Heart left ventricle (tissue), 16 donors: ENCODE measurements at places on chromosomes 5 and 9. TPM values are rescaled to one million over a fixed set of nuclear protein-coding genes. Genes with fewer than 3 reads are reported as not detected.

GRCh38 chr5:137113939-137114338 is 385.2 kb downstream of the SPOCK1 start:
- no peak overlapping the region for H3K4me3 ChIP-seq
- no peaks in the 10 kb centered on the region for H3K4me1 ChIP-seq
- no peak for DNase-seq
- no peak overlapping the region for H3K27ac ChIP-seq
- H3K27me3 ChIP-seq, result no peaks in the 10 kb centered on the region

Gene TBCA
- 119 TPM for total RNA-seq

Gene LCN9
- not detected for total RNA-seq

Gene GBGT1
- total RNA-seq, result 7.6 TPM

DNA sequence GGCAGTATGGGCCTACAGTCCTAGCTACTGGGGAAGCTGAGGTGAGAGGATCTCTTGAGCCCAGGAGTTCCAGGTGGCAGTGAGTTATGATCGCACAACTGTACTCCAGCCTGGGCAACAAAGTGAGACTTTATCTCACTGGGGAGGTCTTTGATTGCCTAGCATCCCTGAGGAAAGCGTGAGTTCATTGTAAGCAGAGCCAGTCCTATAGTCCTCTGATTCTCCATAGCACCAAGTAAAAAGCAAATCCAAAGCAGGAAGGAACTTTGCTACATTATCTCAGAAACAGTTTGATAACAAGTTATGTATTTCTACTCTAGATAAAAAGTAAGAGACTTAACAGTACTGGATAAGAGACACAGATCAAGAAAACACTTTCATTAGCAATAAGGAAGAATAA is 37.6 kb downstream of the ANKRD31 start:
- H3K27ac ChIP-seq, result no peak overlapping the region
- no peaks in the 10 kb centered on the region for H3K36me3 ChIP-seq
- no peak overlapping the region for H3K4me3 ChIP-seq
- DNase-seq, result no peak

DNA sequence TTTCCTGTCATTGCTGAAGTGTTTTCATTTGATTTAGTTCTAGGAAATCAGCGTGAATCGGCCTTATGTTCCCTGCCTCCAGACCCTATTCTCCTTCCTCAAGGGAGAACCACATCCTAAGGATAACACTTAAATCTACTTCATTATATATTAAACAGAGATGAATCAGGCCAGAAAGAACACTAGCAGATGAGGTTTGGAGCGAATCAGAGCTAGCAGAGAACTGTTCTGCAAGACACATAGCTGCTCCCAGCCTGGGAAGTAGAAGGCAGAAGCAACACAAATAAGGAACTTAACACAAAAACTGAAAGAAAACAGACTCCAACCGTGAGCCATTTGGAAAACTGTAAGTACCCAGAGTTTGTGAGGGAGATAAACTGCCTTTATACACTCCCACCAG is 718.2 kb downstream of the SEMA5A start:
- H3K4me3 ChIP-seq, result no peak overlapping the region
- H3K27ac ChIP-seq, result no peak overlapping the region
- H3K36me3 ChIP-seq, result no peaks in the 10 kb centered on the region

GRCh38 chr9:89874351-89875321 is 269.8 kb downstream of the GADD45G start:
- peaks cover 64% of the 10 kb centered on the region for H3K4me1 ChIP-seq
- DNase-seq, result peak; percentile 57
- no peaks in the 10 kb centered on the region for H3K27me3 ChIP-seq
- H3K4me3 ChIP-seq, result no peak overlapping the region
- H3K27ac ChIP-seq, result peak overlapping the region; percentile 90
- H3K36me3 ChIP-seq, result no peaks in the 10 kb centered on the region

Gene RLN2
- not detected for total RNA-seq

DNA sequence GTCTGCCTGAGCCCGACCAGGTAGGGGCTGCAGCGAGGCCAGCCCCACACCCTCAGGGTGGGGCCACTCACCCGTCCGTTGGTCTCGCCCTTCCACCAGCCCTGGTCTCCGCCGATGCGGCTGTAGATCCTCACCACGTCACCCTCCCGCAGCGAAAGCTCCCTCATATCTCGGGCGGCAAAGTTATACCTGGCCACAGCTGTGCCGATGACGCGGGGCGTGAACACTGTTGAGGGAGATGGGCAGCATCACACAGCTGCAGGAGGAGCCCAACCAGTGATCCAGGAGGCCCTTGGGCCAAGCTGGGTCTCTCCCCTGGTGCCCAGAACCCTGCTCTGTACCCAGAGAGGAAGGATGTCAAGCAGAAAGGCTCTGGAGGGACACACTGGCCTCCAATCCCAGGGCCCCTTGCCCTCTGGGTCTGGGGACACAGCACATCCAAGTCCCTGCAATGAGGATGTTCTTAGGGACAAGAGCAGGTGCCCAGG is 30.3 kb upstream of the SARDH start:
- no peaks in the 10 kb centered on the region for H3K4me1 ChIP-seq
- H3K27me3 ChIP-seq, result no peaks in the 10 kb centered on the region
- peaks cover 25% of the 10 kb centered on the region for H3K36me3 ChIP-seq
- DNase-seq, result no peak

Gene SH3PXD2B
- total RNA-seq, result 3.3 TPM

GRCh38 chr5:95620030-95620869 is at the start of gene GPR150:
GPR150 (plus strand) TSS chr5:95620087; CDS start chr5:95620276, 189 bp downstream.
- H3K27me3 ChIP-seq, result no peaks in the 10 kb centered on the region
- peak; percentile 29 for DNase-seq
- peak within 1 kb of the TSS; percentile 55 for H3K4me3 ChIP-seq
- no peaks in the 10 kb centered on the region for H3K36me3 ChIP-seq
- peak within 1 kb of the TSS; percentile 53 for H3K27ac ChIP-seq

- peak overlapping the region; percentile 83 for H3K27ac ChIP-seq
- H3K4me3 ChIP-seq, result peak overlapping the region; percentile 0
- no peaks in the 10 kb centered on the region for H3K36me3 ChIP-seq
- DNase-seq, result peak; percentile 80
These were observed 11.7 kb upstream of the FGF1 start for GRCh38 chr5:142697356-142698255.

Gene TMOD1
- total RNA-seq, result 158 TPM

GRCh38 chr5:16776611-16777251 is 159.4 kb downstream of the MYO10 start:
- peaks cover 11% of the 10 kb centered on the region for H3K36me3 ChIP-seq
- H3K27ac ChIP-seq, result no peak overlapping the region
- no peaks in the 10 kb centered on the region for H3K4me1 ChIP-seq
- no peak overlapping the region for H3K4me3 ChIP-seq
- H3K27me3 ChIP-seq, result no peaks in the 10 kb centered on the region
- DNase-seq, result peak; percentile 34

DNA sequence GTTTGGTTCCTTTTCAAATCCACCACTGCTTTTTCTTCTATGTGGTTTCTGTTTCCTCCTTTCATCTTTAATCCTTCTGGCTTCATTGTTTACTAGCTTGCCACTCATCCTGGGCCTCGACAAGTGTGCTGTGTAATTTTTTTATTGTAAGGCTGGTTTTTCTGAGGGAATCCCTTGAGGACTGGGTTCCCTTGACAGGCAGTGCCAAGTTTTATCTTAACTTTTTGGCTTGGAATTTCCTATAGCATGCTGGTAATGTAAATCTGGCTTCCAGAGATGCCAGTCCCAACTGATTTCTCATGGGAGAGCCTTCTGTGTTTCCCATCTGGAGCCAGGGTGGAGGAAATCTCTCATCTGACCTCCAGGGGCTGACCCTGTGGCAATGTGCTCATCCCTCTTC is 184.7 kb downstream of the ROR2 start:
- H3K36me3 ChIP-seq, result no peaks in the 10 kb centered on the region
- H3K27me3 ChIP-seq, result peaks cover 4% of the 10 kb centered on the region
- no peak overlapping the region for H3K4me3 ChIP-seq

Gene CCDC152
- 0.50 TPM for total RNA-seq

DNA sequence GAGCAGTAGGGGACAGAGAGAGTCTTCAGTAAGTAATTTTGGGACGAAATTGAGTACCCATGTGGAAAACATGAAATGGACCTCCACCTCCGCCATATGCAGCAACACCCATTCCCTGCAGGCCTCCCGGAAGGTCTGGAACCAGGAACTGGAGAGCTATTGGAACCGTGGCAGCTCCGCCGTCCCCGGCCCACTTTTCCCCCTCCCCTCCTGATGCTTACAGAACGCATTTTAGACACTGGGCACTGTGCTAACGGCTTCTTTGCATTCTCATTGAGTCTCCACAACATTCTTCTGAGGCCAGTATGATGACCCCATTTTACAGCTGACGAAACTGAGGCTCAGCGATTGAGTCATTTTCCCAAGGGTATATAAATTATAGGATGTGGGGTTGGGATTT is 20.4 kb upstream of the ZBTB43 start:
- H3K36me3 ChIP-seq, result no peaks in the 10 kb centered on the region
- no peak overlapping the region for H3K27ac ChIP-seq
- no peak for DNase-seq
- H3K4me3 ChIP-seq, result no peak overlapping the region
- peaks cover 18% of the 10 kb centered on the region for H3K4me1 ChIP-seq

DNA sequence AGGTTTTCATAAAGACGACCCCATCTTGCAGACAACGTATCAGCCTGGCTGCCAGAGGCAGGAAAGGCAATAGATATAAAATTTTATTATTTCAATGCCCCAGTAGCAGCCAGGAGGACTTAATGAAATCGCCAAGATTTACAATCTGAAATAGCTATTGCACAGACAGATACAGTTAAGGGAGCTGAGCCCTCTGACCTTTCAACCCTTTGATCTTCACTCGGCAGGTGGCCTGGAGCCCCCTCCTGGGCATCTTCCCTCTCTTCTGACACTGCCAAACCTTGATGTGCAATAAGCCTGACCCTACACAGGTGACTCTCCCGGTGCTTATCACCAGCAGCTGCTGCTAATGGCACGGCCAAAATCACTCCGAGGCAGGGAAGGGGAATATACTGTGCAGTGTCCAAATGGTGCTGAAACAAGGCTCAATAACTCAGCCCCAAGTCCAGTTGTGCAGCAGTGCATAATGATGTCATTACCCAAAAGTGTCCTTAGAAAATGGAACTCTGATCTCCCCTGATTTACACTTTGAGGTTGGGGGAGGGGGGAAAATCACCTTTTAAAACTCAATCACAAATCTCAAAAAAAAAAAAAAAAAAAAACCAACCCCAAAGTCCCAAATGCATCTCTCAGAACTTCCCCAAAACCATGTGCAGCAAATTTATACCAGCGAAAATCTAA is 242.0 kb downstream of the CRB2 start:
- no peak overlapping the region for H3K4me3 ChIP-seq
- DNase-seq, result no peak
- H3K27ac ChIP-seq, result no peak overlapping the region
- H3K4me1 ChIP-seq, result no peaks in the 10 kb centered on the region

DNA sequence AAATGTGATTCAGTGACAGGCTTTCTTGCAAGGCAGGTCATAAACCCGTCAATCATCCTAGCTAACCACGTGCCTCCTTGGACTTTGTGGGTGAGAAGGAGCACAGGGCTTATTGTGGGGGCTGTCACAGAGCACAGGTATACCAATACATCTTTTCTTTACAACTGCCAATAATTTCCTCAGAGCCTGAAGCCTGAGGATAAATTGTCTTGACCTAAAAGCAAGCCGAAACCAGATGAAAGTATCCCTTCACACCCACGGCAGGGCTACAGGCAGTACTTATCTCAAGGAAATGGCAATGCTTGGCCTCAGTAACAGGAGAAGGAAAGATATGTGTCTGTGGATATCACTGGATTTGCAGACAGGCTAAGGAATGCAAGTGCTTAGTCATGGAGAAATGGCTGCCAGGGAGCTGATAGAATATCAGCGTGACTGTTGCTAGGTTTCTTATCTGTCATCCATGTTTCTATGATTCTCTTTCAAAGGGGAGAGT is 90.3 kb upstream of the ZNF366 start:
- no peak overlapping the region for H3K4me3 ChIP-seq
- peak overlapping the region; percentile 49 for H3K27ac ChIP-seq
- H3K4me1 ChIP-seq, result peaks cover 21% of the 10 kb centered on the region
- DNase-seq, result no peak

Gene TESK1
- 19.8 TPM for total RNA-seq

GRCh38 chr9:72826996-72827949 is 125.6 kb downstream of the ALDH1A1 start:
- H3K27ac ChIP-seq, result peak overlapping the region; percentile 8
- DNase-seq, result no peak

Gene UGCG
- 52.0 TPM for total RNA-seq

DNA sequence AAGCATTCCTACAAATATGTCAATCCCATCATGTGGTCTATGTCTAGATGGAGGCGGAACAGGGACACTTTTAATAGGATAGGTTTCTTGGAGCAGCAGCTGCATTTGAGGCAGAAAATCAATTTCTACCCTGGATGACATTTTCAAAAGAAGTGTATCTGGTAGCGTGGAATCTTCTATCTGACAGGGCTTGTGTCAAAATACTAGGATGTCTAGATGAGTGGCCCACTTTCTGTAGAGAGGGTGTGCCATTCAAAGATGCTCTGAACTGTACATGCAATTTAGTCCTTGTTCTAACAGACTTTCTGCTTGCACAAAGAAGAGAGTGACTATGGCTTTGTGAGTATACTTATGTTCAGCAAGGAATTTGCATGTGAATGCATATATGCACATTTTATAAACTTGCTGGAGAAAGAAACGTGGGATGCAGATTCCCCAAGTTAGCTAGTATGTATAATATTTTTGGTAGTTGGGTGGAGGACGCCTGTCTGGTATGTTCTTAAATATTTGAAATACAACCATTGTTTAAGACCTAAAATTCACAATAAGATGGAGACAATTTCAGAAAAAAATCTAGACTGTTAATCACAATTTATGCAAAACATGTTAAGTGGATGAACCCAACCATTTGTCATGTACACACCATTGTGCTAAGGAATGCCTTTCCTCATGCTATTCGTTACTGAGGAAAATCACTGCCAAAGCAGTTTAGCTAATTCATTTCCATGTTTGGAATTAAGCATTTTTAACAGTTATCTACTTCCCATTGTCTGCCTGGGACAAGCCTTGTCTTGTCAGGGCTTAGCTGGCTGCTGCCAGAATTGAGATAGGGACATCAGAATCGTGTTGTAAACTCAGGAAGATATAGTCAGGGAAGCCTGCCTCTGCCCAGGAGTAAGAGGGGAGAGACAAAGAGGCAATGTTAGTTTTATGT is 129.1 kb upstream of the MEF2C start:
- H3K4me3 ChIP-seq, result no peak overlapping the region
- H3K27me3 ChIP-seq, result no peaks in the 10 kb centered on the region
- H3K4me1 ChIP-seq, result no peaks in the 10 kb centered on the region
- no peak overlapping the region for H3K27ac ChIP-seq

GRCh38 chr5:148626081-148626613 is 28.2 kb downstream of the HTR4 start:
- no peaks in the 10 kb centered on the region for H3K27me3 ChIP-seq
- no peak for DNase-seq
- no peaks in the 10 kb centered on the region for H3K36me3 ChIP-seq
- H3K27ac ChIP-seq, result no peak overlapping the region
